ENCODE measurements at places on chromosomes 3 and 15.

DNA sequence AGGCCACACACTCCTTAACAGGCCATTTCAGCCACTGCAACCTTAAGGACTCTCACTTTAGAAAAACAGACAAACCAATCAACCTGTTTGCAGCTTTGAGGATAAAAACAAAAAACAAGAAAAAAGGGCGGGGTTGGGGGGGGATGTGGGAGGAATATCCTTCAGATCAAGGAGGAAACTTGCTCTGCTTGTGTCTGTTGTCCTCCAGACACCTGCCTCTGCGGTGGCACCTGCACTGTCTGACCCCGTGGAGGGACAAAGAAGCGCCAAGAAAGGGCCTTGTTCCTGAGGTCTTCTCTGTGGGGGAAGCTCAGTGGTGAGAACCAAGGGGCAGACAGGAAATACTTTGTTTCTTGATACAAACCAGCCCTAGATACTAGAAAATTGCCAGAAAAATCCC is 70.5 kb downstream of the POLR2M start:
- DNase-seq = no peak

- DNase-seq = peak; percentile 72
These were observed 2.0 kb downstream of the ABTB1 start for GRCh38 chr3:127674790-127675189.

GRCh38 chr3:73783811-73784210 is 159.1 kb upstream of the PDZRN3 start:
- no peak for DNase-seq

- peak; percentile 77 for DNase-seq
These were observed 98.3 kb upstream of the VGLL3 start for GRCh38 chr3:87088993-87089841.

GRCh38 chr3:11536936-11537612 is 106.6 kb downstream of the VGLL4 start:
- no peak for DNase-seq

DNA sequence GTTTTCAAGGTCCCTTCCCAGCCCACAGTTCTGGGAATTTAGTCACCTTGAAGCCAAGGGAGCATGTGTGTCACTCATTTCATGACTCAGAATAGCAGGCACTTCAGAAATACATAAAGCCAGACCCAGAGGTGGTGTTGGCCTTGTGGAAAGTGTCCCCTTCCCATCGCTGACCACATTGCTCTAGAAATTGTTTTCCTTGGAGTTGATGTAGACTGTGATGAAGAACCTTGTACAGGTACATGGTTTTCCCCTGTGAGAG is 158.8 kb downstream of the SLCO3A1 start:
- no peak for DNase-seq

DNA sequence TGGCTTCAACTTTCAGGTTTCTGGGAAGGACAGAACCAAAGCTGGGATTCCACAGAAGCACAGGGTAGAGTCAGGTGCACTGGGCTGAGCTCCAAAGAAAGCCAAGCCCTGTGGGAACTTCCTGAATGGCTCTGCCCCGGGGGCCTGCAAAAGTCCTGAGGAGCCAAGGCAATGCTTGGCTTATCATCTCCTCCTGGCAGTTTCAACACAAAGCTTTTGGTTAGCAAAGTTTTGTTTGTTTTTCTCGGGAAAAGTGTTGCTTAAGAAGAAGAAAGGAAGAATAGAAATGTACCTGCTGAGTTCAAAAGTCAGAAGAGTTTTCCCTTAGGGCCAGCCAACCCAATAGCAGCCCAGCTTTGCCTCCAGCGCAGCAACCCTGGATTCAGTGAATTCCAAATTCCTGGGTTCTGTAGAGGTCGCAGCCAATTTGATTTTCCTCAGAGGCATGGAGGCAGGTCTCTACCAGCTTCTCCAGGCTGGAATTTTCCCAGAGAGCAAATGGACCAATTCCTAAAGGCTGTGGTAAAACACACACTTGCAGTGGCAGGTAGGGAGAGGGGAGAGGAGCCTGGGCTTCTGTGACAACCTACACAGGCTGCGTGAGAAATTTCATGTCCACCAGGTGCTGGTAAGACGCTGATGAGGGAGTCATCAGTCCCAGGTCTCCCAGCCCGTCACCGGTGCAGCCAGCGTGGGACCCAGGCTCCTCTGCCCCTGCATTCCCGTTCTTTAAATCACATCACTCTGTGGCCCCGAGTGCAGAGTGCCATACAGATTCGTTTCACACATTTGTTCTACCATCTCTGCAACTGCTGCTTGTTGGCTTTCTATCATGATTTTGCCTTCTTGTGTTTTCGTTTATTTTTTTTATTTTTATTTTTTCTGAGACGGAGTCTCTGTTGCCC is 54.3 kb upstream of the SNRPA1 start:
- no peak for DNase-seq

GRCh38 chr3:117580806-117581205 is 871.2 kb downstream of the TUSC7 start:
- DNase-seq = no peak

GRCh38 chr3:5122741-5123706 is 932 bp downstream of the ARL8B start:
- no peak for DNase-seq

GRCh38 chr15:71282076-71282475 is 166.8 kb downstream of the THSD4 start:
- DNase-seq = no peak

DNA sequence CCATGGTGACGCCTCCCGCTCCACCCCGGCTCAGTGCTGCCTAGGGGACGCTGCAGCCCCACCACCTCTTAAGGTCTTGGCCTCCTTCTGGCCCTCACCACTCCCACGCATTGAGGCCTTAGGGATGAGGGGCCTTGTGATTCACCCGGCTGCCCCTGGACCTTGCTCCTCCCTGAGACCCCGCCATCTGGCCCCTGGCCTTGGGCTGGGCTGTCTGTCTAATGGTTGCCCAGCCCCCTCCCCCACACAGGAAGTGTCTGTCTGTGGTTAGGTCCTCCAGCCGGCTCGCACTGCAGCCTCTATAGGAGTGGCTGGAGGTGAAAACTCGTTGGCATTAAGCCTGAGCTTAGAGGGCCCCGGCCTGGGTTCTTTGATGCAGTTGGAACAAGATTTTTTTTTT is 21.5 kb upstream of the MTHFS start:
- DNase-seq = no peak

- DNase-seq = peak; percentile 91
These were observed at the start of gene FRMD4B for GRCh38 chr3:69385723-69386555. FRMD4B (minus strand) TSS chr3:69386088; CDS start chr3:69385989, 99 bp downstream.

DNA sequence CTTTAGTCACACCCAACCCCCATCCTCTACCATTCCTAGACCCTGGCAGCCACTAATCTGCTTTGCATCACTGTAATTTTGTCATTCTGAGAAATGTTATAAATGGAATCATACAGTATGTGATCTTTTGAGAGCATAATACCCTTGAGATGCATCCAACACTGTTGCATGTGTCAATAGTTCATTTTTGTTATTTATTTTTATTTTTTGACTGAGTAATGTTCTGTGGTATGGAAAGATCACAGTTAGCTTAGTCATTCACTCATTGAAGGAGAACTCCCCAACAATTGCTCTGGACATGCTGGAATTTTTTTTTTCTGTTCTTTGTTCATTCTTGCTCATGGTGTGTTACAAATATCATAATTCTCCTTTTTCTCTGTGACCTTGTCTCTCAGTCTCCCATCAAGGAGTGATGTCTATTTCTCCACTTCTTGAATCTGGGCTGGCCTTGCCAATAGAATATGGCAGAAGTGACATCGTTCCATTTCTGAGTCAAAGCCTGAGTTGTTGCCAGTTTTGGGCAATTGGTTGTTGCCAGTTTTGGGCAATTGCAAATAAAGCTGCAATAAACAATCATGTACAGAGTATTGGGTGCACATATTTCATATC is 6.8 kb upstream of the ADPGK start:
- no peak for DNase-seq

- DNase-seq = peak; percentile 85
These were observed 120.5 kb downstream of the XXYLT1 start for GRCh38 chr3:195150181-195151118.

- no peak for DNase-seq
These were observed 1.7 kb downstream of the EAF1 start for GRCh38 chr3:15429080-15429479.

DNA sequence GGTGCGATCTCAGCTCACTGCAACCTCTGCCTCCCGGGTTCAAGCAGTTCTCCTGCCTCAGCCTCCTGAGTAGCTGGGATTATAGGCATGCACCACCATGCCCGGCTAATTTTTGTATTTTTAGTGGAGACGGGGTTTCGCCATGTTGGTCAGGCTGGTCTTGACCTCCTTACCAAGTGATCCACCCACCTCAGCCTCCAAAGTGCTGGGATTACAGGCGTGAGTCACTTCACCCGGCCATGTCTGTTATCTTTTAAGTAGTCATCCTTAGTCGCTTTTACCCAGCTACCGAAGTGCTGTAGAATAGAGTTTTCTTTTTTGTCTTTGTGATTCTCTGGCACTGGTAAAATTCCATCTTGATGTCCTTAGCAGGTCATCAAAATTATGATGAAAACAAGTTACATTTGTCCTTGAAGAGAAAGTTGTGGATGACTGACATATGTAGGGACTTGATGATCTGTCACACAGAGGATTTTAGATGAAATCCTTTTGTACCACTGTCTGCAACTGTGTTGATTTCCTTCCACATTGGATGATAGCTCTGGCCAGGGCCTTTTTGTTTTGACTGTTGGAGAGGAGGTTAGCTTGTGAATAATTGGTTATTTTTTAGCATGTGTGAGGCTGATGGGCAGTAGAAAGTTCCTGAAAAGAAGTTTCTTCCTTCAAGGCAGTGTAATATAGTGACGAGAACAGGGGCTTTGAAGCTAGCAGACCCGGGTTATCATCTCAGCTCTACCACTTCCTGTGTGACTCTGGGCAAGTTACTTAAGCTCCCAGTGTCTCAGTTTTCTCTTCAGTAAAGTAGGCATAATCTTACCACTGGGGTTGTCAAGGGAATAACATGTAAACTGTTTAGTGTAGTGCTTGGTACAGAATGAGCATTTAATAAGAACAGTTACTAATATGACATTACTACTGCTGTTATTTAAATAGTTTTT is 18.8 kb downstream of the ATG7 start:
- DNase-seq = no peak

DNA sequence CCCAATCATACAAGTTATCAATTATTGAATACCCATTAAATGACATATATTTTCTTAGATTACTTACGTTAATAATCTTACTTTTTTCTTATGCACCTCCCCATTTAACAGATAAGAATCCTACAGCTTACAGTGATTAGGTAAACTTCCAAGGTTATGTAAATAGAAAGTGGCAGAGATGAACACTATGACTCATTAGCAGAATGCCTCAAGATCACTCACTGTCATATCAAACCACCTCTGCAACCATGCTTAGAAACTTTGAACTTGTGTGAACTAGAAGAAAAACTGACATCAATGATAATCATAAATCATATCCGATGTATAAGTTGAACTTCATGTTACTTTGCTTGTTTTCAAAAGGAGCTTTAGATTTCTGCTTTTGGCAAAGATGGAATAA is 911.6 kb upstream of the ARPP21 start:
- DNase-seq = no peak

- DNase-seq = no peak
These were observed 68.5 kb downstream of the PLCH1 start for GRCh38 chr3:155676252-155676981.

- no peak for DNase-seq
These were observed 496.3 kb downstream of the ROBO2 start for GRCh38 chr3:77536038-77536775.

GRCh38 chr15:75204340-75205063 is 2.8 kb downstream of the C15orf39 start:
- DNase-seq = peak; percentile 95
